ENCODE measurements at places on chromosomes 7 and 10.

DNA sequence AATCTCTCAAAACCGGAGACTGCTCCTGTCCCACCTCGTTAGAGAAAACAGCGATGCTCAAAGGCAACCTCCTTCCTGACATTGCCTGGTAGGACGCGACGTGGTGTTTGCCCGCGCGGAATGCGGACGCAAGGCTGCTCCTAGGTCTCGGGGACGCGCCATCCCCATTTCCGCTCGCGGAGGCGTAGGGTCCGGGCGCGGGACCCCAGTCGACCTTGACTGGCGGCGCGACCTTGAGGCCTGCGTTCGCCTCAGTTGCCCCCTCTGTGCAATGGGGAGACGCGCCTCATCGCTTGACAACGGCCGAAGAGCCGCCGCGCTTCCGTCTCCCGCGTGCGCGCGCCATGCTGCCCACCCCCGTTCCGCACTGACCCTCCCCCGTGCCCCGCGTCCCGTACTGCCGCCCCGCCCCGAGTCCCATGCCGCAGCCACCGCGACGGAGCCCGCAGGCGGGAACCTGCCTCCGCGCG lies 412 bp upstream of the PPIA start:
- DNase-seq, result no peak

GRCh38 chr10:127852456-127852855 lies 40.3 kb downstream of the CLRN3 start:
- DNase-seq, result no peak

GRCh38 chr7:106986450-106986977 lies 58.0 kb upstream of the PRKAR2B start:
- DNase-seq, result no peak

DNA sequence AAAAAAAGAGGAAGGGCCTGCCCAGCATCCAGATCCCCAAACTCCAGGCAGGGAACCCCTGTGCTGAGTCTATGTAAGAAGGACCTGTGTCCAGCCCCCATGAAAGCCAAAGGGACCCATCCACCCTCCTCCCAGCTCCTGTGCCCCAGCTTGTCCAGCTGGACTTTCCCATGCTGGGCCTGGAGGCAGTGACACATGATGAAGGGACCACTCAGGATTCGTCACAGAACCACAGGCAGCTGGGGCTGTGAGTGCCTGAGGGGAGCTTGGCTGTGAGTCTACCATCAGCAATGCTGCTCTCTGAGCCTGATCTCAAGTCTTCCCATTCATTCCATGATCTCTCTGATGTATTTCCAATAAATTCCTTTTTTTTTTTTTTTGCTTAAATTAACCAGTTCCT lies 36.2 kb upstream of the MNX1 start:
- DNase-seq, result no peak

GRCh38 chr7:44310221-44310848 lies 15.1 kb downstream of the CAMK2B start:
- DNase-seq, result no peak

DNA sequence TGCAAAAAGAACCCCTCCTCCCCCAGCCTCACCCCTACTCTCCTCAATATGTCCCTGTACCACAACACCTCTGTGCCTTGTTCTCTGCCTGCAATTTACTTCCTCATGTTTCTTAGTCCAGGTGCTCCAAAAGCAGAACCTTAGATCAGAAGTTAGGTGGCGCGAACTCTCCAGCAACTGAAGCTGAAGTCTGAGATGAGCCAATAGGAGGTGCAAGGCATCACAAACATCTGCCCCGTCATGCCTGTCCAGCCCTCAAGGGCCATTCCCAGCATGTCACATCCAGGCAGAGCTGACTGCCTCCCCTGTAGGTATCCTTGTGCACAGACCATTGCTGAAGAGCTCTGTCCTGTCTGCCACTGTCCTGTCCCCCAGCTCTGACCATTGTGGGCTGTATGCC lies 508.8 kb downstream of the GRID1 start:
- no peak for DNase-seq

DNA sequence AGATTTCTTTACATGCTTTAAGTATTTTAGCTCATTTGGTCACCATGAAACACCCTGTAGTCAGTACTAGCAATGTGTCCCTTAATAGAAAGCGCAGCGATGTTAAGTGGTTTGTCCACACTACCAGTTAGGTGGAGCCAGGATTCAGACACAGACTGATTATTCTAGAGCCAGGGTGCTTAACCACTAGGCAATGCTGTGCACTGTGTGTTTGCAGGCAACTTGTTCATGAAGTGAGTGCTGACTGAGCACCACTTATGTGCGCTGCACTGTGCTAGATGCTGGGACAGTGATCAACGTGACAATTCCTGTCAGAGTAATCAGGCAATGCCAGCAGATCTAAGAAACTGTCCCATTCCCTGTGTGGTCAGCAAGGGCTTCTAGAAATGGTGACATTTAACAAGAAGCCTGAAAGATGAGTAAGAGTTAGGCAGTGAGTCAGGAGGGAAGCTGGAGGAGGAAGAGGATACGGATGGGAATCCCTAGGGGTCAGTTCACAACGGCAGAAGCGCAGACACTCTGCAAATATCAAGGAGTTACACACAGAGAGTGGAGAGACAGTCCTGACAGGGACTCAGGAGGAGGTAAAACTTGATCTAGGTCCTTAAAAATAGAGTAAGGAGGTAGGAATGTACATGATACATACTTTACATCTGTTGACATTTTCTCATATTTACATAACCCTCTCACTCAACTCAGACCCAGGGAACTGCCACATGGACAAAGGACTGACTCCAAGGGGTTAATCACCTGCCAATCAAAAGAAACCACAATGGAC lies 69.7 kb upstream of the EGR2 start:
- no peak for DNase-seq

GRCh38 chr10:72379776-72380175 lies 25.1 kb upstream of the DNAJB12 start:
- no peak for DNase-seq

DNA sequence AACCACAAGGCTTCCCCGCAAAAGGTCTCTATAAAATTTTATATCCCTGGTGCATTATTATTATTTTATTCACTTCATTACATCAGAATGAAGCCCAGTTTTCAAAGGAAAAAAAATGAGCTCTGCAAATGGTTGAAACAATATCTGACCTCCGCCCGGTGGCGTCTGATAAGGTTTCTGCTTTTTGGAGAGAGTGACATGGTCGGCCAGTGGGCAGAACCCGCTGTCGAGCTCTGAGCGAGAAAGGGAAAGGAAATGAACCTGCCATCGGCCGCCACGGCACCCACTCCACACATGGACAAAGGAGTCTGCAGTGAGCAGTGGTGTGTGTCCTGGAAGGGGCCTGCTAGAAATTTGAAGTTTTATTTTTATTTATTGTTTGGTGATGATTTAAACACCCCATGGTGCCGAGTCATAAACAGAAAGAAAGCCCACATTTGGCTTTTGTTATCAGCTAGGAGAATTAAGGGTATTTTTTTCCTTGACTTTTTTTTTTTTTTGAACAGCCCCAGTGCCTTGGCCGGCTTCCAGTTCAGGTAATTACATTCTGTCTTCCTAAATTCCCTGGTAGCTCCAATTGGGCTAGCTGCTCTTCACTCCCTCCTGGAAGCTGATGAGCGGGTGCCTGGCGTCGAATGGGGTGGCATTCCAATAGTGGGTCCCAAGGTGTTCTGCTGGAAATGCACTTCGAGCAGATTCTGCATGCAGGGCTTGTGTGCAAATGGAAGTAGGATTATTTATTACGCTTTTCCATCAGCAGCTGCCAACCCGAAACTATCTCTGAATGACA lies 149.4 kb upstream of the MKI67 start:
- no peak for DNase-seq

GRCh38 chr10:119250641-119251314 lies 43.4 kb downstream of the GRK5 start:
- no peak for DNase-seq

DNA sequence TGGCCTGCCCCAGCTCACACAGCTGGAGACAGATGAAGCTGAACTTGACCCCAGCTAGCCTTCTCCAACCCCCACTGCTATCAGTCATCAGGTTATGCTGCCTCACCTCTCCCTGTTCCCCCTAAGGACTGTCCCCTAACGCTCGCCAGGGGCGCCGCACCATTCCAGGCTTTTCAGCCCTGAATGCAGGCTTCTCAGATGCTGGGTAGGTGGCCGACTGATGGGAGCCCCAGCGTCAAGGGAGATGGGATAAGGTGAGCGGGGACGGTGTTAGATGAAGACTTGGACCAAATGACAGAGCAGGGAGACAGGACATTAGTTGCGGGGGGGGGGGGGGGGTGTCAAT lies 15.8 kb upstream of the OPALIN start:
- no peak for DNase-seq

- no peak for DNase-seq
These were observed 162.2 kb downstream of the RAPGEF5 start for GRCh38 chr7:22194658-22195273.

- DNase-seq, result no peak
These were observed 64.4 kb upstream of the SFMBT2 start for GRCh38 chr10:7475046-7475911.

DNA sequence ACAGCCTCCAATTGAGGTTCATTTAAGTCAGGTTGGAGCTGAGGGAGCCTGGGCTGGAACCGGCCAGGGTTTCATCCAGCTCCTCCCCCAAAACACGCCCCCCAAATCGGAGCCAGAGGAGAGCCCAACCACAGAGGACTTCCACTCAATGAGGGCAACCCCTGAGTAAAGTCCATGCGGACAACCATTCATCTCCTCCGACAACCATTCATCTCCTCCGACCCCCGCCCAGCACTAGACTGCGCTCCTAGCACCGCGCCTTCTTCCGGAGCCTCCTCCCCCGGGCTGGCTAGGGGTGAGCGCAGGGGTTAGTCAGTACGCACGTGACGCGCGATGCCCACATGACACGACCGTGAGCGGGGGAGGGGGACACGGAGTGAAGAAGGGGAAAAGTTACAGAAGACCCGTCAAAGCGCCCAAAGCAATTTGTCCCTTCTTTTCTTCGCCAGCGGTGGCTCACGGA lies 1.4 kb downstream of the MAGI2 start:
- DNase-seq, result no peak

DNA sequence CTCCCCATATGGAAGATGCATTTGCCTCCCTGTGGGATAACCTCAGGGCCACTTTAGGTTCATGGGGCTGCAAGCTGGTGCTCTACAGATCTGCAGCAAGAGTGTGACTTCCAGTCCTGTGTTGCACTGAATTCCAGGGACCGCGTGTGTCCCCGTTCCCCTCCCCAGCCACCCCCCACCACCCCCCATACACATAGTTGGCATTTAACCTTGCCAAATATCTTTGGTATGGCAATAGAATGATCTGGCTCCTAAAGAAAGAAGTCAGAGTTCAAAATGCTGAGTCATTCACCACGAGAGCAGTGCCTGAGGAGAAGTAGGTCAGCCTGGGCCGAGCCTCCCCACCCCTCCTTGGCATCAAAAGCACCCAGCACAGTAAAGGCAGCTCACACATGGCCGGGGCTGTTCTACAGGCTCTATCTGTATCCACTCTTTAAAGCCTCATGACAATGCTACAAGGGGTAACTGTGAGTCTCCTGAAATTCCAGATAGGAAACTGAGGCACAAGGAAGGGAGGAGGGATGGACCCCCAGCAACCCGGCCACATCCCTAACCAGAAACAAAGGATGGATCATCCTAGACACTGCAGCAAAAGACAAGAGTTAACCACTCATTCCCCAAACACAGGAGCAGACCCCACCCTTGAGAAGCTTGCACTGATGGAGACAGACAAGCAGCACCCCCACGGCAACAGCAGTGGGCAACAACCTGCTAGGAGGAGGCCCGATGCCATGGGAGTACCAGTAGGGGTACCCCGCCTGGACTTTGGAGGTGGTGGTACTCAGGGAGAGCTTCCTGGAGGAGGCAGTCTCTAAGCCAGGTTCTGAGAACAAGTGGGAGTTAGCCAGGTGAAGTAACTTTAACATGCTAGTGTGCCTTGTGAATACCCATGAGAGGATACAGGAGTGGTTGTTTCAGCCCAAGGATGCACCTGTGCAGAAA lies 70.3 kb upstream of the NANOS1 start:
- DNase-seq, result no peak

GRCh38 chr7:132221356-132221755 lies 354.9 kb downstream of the PLXNA4 start:
- no peak for DNase-seq

DNA sequence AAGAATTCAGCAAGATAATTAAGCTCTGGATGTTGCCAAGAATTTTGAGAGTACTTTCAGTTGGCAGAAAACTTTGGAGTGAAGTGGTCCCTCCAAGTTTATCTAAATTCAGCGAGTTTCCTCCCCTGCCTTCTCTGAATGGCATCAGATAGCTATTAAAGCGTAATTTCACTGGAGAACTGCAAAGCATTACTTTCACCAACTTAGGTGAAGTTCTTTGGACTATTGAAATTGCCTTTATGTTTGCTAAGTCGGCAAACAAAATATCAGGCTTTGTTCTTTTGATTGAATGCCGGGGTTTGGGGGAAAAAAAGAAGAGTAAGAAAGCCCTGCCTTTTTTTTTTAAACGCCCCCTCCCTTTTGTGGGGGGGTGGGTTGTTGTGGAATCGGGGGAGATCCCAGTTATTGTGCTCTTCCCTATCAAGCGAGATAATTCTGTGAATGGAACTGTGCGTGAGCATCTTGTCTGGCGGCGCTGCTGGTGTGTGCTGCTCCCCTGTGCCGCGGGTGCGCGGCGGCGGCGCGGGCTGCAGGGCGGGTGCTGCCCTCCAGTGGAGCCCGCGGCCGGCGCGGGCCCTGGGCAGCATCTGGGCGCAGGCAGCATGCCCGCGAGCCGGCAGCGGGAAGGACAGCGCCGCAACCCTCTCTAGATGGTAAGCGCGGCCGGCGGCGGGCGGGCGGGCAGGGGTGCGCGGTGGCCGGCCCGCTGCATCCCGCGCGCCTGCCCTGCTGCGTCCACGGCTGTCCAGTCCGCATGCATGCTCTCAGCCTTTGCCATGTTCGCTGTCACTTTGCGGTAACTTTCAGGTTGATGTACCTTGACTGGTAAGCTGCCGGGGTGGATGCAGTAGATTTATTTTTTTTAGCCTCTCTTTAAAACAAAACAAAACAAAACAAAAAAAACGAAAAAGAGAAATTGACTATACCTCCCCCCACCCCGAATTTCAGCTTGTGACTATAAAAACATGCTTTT lies 176.5 kb downstream of the TCF7L2 start:
- peak; percentile 12 for DNase-seq

GRCh38 chr10:13103554-13103953 lies 3.6 kb downstream of the OPTN start:
- no peak for DNase-seq

- no peak for DNase-seq
These were observed 203.8 kb upstream of the MTPN start for GRCh38 chr7:136180984-136181383.

- no peak for DNase-seq
These were observed 1.5 kb upstream of the NRP1 start for GRCh38 chr10:33335801-33336581.

DNA sequence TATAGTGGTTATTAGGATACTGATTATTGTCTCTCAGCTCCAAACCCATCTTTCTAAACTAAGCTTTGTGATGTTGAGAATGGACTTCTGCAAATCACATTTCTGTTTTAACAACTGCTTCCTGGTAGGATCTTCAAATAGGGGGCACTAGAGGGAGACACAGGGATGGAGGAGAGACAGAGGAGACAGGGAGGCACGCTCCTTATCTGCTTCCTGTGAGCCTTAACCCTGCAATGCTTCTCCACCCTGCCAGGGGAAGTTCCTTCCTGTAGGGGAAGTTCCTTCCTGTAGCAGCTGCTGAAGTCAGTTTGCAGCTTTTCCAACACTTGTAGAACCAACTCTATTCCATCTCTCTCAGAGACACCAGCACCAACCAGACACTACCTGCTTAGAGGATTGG lies 847.2 kb downstream of the CCSER2 start:
- no peak for DNase-seq

Data from stimulated activated CD4-positive, alpha-beta T cell treated with anti-CD3 and anti-CD28 coated beads, TNF-alpha, amount 100 ng/mL, for 24 hours (primary cell).